ENCODE measurements at places on chromosomes 1 and 21. TPM values are rescaled to one million over a fixed set of nuclear protein-coding genes. Genes with fewer than 3 reads are reported as not detected.

- H3K4me1 ChIP-seq: no peaks in the 10 kb centered on the region
- DNase-seq: no peak
- no peak overlapping the region for H3K4me3 ChIP-seq
- no peaks in the 10 kb centered on the region for H3K27me3 ChIP-seq
These were observed 607.7 kb downstream of the KIF26B start for GRCh38 chr1:245762396-245762910.

DNA sequence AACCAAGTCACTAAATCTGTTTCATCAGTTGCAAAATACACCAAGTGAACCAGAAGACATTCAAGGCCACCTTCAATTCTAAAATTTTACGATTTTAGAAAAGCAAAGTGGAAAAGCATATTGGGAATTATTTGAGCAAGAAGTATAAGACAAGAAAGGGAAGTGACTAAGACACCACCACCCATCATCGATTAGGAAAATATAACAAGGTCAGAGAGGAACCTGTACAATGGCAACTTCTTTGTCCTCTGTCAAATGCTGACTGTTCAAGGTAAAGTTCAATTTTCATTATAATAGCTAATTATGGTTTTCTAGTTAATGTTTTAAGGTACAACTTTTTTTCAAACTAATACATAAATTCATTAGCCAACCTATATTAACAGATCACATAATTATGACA, 10.8 kb downstream of the FRRS1 start:
- peaks cover 13% of the 10 kb centered on the region for H3K4me1 ChIP-seq
- H3K27me3 ChIP-seq: no peaks in the 10 kb centered on the region
- H3K27ac ChIP-seq: no peak overlapping the region
- no peak overlapping the region for H3K4me3 ChIP-seq
- H3K36me3 ChIP-seq: no peaks in the 10 kb centered on the region

GRCh38 chr1:23908453-23909341, 4.5 kb downstream of the CNR2 start:
- H3K36me3 ChIP-seq: peaks cover 74% of the 10 kb centered on the region
- peaks cover 94% of the 10 kb centered on the region for H3K4me1 ChIP-seq
- no peaks in the 10 kb centered on the region for H3K27me3 ChIP-seq
- peak overlapping the region; percentile 99 for H3K27ac ChIP-seq

DNA sequence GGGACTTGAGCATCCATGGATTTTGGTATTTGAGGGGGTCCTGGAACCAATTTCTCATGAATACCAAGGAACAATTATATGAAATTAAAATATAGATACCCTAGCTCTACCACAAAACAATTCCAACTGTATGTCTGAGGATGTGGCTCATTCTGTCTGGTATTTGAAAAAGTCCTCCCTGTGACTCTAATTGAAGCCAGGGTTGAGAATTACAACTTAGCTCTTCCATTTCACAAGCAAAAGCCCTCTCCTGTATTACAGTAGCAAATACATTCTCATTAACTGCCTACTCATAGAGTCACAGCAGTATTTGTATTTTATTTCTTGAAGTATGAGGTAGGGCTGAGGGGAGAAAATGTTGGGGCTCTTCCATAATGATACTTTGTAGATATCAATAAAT, 187.8 kb upstream of the OLFM3 start:
- no peaks in the 10 kb centered on the region for H3K27me3 ChIP-seq
- no peak for DNase-seq
- H3K4me1 ChIP-seq: no peaks in the 10 kb centered on the region
- H3K36me3 ChIP-seq: no peaks in the 10 kb centered on the region
- H3K27ac ChIP-seq: no peak overlapping the region

Gene VWA5B1
- total RNA-seq: not detected

Gene CACNA1E
- total RNA-seq: 0.37 TPM

All from activated B cell treated with CpG ODN at 0.5 μM for 24 hours (primary cell).